ENCODE measurements at places on chromosomes 6 and 20.

DNA sequence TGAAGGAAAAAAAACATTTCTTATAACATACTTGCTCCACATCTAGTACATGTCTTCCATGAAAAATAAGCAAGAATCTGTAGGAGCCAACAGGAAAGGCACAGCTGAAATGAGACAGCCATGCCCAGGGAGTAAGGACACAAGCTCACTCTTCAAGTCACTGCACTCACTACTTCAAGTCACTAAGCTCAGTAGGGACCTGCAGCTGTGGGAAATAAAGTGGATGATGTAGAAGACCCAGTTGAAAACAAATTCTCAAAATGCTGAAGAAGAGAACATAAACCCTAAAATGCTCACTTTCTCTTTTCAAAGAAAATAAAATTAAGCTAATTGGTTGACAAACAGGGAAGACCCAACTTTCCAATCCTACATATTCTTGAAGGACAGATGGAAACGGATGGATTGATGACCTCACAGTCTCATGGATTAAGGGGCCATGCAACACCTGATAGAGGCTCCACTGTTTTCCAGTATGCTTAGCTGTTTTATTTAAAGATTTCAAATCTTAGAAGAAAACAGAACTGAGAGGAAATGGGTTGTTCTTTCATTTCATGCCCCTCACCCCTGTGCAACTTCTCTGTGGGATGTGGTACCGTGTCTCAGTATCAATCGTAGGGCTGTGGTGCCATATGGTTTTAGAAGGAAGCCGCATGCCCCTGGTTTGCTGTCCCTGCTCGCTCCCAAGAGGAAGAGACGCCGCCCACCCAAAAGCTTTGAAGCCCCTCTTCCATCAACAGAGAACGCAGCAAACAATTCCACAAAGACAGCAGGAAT is 133.3 kb downstream of the WDR27 start:
- no peak for DNase-seq

DNA sequence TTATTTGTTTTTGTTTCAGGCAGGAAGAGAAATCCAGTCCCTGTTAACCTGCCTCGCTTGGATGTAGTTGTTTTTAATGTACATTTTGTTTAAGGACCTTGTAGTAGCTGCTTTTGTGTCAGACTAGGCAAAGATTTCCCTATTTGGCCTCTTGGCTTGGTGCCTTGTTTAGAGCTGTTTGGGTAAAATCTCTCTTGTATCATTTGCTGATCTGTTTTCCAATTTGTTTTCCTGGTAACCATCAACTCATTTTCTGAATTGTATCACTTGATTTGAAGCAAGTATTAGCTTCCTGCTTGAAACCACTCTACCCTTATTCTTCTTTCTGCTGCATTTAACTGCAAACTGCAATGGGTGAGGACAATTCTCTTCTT is 160.7 kb downstream of the ZFAND3 start:
- DNase-seq: no peak

GRCh38 chr6:33609528-33609927 is 11.6 kb upstream of the ITPR3 start:
- no peak for DNase-seq

DNA sequence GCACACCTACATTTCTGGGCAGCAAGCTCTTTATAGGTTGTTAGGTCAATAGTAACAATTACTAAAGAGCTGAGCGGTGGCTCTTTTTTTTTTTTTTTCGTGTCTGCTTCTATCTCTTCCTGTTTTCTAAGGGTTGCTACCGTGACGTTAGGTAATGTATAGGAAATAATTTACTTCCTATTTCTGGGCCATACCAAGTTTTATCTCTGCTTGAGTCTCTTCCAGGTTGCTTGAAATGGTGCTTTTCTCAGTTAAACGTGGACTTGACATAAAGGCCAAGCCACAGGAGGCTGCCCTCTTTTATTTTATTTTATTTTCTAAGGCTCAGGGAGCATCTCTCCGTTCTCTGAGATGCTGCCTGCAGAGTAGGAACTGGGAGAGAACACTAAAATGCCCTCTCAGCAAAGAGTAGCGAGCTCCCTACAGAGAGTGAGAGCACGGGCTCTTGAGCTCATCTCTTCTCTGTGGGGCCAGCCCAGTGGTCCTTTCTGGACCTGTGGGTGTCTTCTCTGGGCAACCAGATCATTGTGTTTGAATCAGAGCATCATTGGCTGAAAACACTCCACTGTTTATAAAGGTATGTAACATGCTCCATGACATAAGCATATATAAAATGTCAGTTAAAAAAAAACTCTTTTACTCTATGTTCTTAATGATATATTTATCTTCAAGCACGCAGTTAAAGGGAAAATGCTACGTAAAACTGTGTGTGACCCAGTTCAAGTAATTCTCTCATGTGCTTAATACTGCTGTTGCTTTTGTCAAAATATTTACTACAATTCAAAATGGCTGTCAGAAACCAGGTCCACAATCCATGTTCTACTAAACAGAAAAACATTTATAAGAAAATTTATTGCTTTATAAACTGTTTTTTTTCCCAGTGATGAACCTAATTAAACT is at the start of gene ZNF831:
Gene ZNF831 (plus strand): TSS at position 191 of the 900 bp plus-strand sequence. CDS start 27,199 bp downstream, outside the sequence.
- no peak for DNase-seq

GRCh38 chr6:137657351-137657911 is 163.2 kb upstream of the OLIG3 start:
- DNase-seq: no peak

- no peak for DNase-seq
Measured at GRCh38 chr20:37566590-37567330, 39.1 kb upstream of the BLCAP start.

- DNase-seq: no peak
Measured at GRCh38 chr20:12554426-12554825, 454.3 kb upstream of the SPTLC3 start.

GRCh38 chr6:40809627-40810026 is 222.5 kb upstream of the LRFN2 start:
- no peak for DNase-seq

DNA sequence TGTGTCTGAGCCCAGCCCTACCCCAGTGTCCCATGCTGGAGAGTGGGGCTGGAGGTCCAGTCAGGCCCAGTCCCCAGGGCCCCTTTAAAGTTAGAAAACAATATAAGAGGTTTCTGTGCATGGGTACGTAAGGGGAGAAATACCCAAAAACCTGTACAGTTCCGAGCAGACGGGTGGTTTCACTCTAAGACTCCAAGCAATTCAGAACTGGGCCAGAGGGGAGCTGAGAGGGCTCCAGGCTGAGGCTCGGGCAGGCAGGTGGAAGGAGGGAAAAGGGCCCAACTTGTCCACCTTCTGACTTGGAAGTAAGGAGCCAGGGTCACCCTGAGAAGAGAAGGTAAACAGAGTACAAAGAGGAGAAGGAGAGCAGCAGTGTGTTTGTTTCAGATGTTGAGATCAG is 296.0 kb downstream of the CDH4 start:
- DNase-seq: no peak

DNA sequence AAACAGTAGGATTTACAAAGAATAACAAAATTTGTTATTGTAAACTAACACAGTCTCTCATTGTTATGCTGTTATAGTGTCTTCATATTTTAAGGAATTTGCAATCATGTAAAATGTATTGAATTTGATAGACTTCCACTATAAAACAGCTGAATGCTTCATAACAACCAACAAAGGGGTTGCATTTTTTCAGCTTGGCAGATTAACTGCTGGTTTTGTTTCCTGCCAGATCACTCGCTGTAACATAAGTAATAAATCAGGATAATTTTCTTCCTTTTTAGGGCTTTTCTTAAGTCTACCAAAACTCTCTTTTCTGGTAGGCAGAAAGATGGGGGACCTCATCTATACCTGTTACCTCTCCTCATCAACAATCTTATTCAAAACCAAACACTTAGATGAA is 169.8 kb downstream of the SAMD5 start:
- DNase-seq: no peak

GRCh38 chr6:84197708-84198107 is 29.7 kb downstream of the CEP162 start:
- DNase-seq: no peak

DNA sequence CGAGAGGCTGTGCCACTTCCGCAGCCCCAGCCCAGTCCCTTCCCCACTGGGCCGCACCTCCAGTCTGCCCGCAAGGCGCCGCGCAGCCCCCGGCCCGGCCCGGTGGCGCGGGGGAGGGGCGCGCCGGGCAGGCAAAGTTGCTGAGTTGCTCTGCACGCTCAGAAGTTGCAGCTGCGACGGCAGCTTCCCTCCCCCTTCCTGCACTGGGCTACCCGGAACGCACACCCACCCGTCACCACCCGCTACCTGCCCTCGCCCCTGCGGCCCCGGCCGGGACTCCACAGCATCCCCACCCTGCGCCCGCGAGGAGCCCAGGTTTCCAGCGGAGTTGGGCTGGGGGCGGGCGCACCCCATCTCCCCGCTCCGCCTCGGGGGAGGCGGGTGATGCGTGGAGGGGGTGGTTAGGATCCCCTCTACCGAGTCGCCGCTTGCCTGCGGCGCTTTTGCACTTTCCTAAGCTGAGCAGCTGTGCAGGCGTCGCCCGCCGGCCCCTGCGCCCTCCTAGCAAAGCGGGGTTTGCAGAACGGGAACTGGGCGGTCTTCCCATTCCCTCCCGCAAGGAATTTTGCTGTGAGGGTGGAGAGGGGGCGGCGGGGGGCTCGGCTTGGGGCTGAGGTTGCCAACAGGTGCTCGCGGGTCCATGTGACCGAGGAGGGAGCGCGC is 55.9 kb upstream of the RREB1 start:
- DNase-seq: peak; percentile 39

DNA sequence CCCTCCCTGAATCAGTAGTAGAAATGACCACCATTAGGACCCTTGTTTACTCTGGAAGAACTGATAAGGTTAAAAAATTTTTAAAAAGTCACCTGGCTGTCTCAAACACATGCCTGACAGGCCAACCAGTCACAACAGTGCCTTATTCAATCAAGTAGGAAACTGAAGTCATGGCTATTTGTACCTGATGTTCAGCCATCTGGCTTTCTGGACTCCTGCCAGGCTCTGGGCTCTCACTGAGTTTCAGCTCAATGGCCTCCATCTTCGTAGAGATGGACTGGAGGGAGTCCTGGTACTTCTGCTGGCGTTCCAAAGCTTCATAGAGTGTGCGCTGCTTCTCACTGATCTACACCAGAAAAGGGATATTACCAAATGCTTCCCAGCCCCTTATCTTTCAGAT is 343.8 kb downstream of the SYNE1 start:
- no peak for DNase-seq

DNA sequence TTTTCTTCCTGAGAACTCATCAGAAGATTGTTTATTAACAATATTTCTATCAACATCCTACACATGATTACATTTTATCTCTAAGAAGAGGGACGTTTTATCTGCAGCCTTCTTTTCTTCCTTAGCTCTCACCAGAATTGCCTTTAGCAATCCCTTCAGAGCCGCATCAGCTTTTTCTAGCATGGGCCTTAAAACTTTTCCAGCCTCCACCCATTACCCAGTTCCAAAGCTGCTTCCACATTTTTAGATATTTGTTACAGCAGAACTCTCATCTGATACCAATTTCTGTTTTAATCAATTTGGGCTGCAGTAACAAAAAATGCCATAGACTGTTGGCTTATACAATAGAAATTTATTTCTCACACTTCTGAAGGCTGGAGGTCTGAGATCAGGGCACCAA is 281.5 kb downstream of the THBS2 start:
- no peak for DNase-seq

Data from stimulated activated CD4-positive, alpha-beta T cell treated with anti-CD3 and anti-CD28 coated beads, TNF-alpha, amount 100 ng/mL, for 4 hours (primary cell).